Activated CD4-positive, alpha-beta T cell treated with anti-CD3 and anti-CD28 coated beads, Interleukin-2, amount 10 ng/mL, durations not matched to agents 24 days and 14 days (primary cell): ENCODE measurements at places on chromosomes 11 and 22.

DNA sequence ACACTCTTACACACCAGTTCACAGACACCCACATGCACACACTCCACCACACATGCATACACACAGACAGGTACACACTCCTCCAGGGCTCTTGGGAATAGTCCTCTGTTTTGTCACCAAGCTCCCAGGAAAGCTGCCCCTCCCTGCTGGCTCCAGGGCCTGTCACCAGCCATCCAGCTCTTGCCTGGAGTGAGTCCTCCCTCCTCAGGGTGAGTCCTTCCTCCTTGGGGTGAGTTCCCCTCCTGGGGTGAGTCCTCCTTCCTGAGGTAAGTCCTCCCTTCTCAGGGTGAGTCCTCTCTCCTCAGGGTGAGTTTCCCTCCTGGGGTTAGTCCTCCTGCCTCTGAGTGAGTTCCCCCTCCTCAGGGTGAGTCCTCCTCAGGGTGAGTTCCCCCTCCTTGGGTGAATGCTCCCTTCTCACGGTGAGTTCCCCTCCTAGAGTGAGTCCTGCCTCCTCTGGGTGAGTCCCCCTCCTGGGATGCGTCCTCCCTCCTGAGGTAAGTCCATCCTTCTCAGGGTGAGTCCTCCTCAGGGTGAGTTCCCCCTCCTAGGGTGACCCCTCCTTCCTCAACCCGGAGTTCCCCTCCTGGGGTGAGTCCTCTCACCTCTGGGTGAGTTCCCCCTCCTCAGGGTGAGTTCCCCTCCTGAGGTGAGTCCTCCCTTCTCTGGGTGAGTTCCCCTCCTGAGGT, 100.6 kb upstream of the FGF3 start:
- H3K27me3 ChIP-seq = peaks cover 19% of the 10 kb centered on the region
- H3K27ac ChIP-seq = no peak overlapping the region
- H3K4me3 ChIP-seq = no peak overlapping the region
- no peak for DNase-seq
- H3K36me3 ChIP-seq = no peaks in the 10 kb centered on the region

DNA sequence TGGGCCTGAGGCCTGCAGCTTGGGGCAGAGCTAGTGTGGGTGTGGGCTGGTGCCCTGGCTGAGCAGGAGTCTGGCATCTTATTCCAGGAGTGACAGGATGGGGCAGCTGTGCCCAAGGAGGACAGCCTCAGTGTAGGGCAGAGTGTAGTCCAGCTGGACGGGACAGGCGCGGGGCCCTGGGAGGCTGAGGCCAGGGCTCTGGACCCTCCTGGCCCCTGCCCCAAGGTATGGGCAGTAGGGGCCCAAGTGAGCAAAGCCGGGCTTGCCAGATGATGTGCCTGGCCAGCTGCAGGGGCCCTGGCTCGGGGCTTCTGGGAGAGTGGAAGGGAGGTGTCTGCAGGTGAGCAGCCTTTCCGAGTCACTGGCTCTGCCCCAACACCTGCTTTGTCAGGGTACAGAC, 1190.9 kb downstream of the BRD1 start:
- no peak overlapping the region for H3K4me3 ChIP-seq
- H3K27me3 ChIP-seq = no peaks in the 10 kb centered on the region
- no peaks in the 10 kb centered on the region for H3K4me1 ChIP-seq
- H3K36me3 ChIP-seq = no peaks in the 10 kb centered on the region
- no peak for DNase-seq

DNA sequence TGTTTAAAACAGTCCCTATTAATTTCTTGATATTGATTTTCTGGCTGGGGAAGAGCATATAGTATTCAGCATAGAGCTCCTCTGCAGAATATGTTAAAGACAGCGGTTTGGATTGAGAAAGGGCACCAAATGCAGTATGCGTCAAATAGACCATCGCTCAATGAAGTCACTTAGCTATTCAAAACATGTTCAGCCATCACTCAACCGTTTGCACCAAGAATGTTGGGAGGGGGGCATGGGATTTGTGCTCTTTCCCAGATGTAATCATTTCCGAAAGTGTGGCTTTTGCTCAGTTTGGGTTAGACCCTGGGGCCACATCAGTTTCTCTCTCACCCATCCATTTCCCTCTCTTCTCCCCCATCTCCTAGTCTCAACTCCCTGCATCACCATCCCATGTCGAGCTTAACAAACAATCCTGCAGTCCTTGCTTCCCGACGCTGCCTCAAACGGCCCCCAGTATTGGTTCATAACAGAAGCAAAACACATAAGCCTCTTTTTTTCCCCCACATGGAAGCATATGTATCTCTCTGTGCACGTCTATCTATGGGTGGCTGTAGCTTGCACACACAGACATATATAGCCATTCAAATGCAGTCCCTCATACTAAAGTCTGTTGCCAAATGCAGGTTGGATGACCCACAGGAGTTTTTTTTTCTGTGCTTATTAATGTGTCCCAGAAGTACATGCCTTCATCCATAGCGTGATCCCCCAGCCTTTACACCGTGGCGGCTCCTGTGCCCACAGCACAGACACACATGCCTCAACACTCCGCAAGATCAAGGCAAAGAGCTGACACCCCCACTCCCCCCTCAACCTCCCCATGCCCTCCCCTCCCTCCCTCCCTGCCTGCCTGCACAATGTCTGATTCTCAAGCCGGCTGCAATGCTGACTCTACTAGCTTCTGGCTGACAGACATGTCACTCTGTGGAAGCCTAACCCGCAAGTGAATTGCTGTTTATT, 2.6 kb downstream of the CACNG2 start:
- H3K36me3 ChIP-seq = no peaks in the 10 kb centered on the region
- H3K27me3 ChIP-seq = peaks cover 50% of the 10 kb centered on the region

DNA sequence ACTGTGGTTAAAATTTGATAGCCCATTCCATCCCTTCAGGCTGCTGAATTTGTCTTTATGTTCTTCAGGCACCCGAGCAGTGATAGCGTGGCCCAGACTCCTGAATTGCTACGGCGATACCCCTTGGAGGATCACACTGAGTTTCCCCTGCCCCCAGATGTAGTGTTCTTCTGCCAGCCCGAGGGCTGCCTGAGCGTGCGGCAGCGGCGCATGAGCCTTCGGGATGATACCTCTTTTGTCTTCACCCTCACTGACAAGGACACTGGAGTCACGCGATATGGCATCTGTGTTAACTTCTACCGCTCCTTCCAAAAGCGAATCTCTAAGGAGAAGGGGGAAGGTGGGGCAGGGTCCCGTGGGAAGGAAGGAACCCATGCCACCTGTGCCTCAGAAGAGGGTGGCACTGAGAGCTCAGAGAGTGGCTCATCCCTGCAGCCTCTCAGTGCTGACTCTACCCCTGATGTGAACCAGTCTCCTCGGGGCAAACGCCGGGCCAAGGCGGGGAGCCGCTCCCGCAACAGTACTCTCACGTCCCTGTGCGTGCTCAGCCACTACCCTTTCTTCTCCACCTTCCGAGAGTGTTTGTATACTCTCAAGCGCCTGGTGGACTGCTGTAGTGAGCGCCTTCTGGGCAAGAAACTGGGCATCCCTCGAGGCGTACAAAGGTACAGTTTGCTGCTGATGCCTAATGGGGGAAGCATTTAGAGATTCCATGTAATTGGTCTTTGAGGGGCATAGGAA, 4.7 kb downstream of the MADD start:
- peaks cover 24% of the 10 kb centered on the region for H3K4me1 ChIP-seq
- H3K4me3 ChIP-seq = no peak overlapping the region
- H3K27me3 ChIP-seq = no peaks in the 10 kb centered on the region
- no peak for DNase-seq
- H3K36me3 ChIP-seq = peaks cover 48% of the 10 kb centered on the region
- H3K27ac ChIP-seq = no peak overlapping the region

- DNase-seq = peak; percentile 89
- no peaks in the 10 kb centered on the region for H3K27me3 ChIP-seq
- peaks cover 39% of the 10 kb centered on the region for H3K4me1 ChIP-seq
- no peak overlapping the region for H3K27ac ChIP-seq
- H3K4me3 ChIP-seq = no peak overlapping the region
- H3K36me3 ChIP-seq = no peaks in the 10 kb centered on the region
Observed at GRCh38 chr11:3849297-3849874, 6.1 kb upstream of the STIM1 start.

DNA sequence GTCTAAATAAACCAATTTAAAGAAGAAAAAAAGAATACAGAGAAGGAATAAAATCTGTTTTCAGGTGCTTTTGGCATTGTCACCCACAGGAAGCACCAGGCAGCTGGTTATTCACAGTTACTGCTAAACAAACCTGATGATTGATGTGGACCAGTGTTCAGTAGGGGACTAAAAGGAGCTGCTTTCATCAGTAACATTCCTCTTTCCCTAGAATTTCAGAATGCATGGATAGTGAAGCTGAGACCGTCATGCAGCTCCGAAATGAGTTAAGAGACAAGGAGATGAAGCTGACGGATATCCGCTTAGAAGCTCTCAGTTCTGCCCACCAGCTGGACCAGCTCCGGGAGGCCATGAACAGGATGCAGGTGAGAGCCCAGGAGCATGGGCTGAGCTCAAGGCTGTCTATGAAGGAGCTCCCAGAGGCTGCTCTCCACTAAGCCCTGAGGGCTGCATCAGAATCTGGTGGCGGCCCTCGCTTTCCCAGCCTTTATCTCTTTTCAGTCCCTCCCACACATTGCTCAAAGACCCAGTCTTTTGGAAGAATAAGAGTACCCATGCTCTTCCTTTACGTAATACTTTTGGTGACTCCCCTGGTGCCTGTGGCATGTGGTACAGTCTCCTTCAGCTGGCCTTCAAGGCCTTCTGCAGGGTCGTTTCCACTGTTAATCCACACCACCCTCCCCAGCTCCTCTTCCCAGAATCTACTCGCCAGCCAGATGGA, 69.5 kb downstream of the DBX1 start:
- no peaks in the 10 kb centered on the region for H3K36me3 ChIP-seq
- peaks cover 3% of the 10 kb centered on the region for H3K4me1 ChIP-seq
- no peak overlapping the region for H3K4me3 ChIP-seq
- H3K27me3 ChIP-seq = peaks cover 14% of the 10 kb centered on the region

DNA sequence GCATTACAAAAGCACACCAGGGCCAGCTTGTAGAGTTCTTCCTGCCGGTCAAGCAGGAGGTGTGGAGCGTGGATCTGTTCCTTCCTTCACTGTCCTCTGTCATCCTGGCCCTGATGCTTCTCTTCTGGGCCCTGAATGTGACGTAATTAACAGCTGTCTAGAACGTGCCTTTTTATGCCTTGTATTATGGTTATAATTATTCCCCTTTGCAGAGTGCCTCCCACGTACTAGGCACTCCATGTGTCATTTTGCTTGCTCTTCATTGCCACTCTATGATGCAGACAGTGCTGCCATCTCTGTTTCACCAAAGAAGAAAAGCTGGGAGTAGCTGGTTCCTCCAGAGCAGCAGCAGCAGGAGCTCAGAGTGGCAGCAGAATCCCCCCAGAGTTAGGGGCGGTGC, 132.1 kb upstream of the TTC12 start:
- H3K27me3 ChIP-seq = peaks cover 7% of the 10 kb centered on the region
- H3K36me3 ChIP-seq = no peaks in the 10 kb centered on the region
- DNase-seq = no peak
- H3K27ac ChIP-seq = no peak overlapping the region
- no peak overlapping the region for H3K4me3 ChIP-seq
- no peaks in the 10 kb centered on the region for H3K4me1 ChIP-seq

GRCh38 chr11:27471589-27472397, 797 bp downstream of the LGR4 start:
- no peaks in the 10 kb centered on the region for H3K36me3 ChIP-seq
- DNase-seq = peak; percentile 60
- H3K4me1 ChIP-seq = peaks cover 3% of the 10 kb centered on the region
- peaks cover 58% of the 10 kb centered on the region for H3K27me3 ChIP-seq
- H3K27ac ChIP-seq = no peak overlapping the region

- DNase-seq = no peak
- peak overlapping the region; percentile 64 for H3K27ac ChIP-seq
- H3K36me3 ChIP-seq = peaks cover 35% of the 10 kb centered on the region
Observed at GRCh38 chr22:30312053-30312452, 14.7 kb downstream of the TBC1D10A start.

GRCh38 chr11:12785901-12786300, 111.7 kb downstream of the TEAD1 start:
- no peak overlapping the region for H3K27ac ChIP-seq
- no peak for DNase-seq
- peaks cover 21% of the 10 kb centered on the region for H3K27me3 ChIP-seq
- H3K4me3 ChIP-seq = no peak overlapping the region
- H3K36me3 ChIP-seq = no peaks in the 10 kb centered on the region

DNA sequence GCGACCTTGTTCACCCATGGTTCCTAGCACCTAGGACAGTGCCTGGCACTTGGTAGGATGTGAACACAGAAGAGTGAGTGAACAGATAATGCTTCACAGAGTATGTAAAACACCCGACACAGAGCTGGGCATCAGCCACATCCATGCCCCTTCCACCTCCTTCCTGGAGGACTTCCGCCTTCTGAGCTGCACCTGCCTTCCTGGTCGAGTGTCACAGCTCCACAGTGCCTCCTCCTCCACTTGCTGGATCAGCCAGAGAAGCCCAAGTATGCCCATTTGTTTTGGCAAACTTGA, 20.1 kb downstream of the PRDM11 start:
- H3K36me3 ChIP-seq = no peaks in the 10 kb centered on the region
- no peaks in the 10 kb centered on the region for H3K4me1 ChIP-seq
- DNase-seq = no peak
- no peaks in the 10 kb centered on the region for H3K27me3 ChIP-seq
- no peak overlapping the region for H3K27ac ChIP-seq

- H3K36me3 ChIP-seq = no peaks in the 10 kb centered on the region
- H3K27ac ChIP-seq = no peak overlapping the region
- no peak overlapping the region for H3K4me3 ChIP-seq
- H3K27me3 ChIP-seq = no peaks in the 10 kb centered on the region
- DNase-seq = no peak
Observed at GRCh38 chr11:1121331-1121812, 36.4 kb upstream of the MUC5AC start.

- H3K27ac ChIP-seq = no peak overlapping the region
- H3K4me3 ChIP-seq = no peak overlapping the region
- no peaks in the 10 kb centered on the region for H3K4me1 ChIP-seq
- no peaks in the 10 kb centered on the region for H3K27me3 ChIP-seq
- H3K36me3 ChIP-seq = no peaks in the 10 kb centered on the region
Observed at GRCh38 chr22:27435844-27436576, 365.5 kb downstream of the MN1 start.

- DNase-seq = peak; percentile 72
- H3K27ac ChIP-seq = peak overlapping the region; percentile 50
- H3K4me3 ChIP-seq = no peak overlapping the region
- H3K27me3 ChIP-seq = peaks cover 6% of the 10 kb centered on the region
- H3K4me1 ChIP-seq = peaks cover 18% of the 10 kb centered on the region
Observed at GRCh38 chr11:9568854-9569587, 4.4 kb upstream of the WEE1 start.
